ENCODE measurements at places on chromosomes 5 and 9.
A peak's percentile ranks its signal among the peaks of the same experiment; 100 is the strongest.

GRCh38 chr5:113989278-113989912 lies 372.5 kb upstream of the KCNN2 start:
- DNase-seq = no peak

DNA sequence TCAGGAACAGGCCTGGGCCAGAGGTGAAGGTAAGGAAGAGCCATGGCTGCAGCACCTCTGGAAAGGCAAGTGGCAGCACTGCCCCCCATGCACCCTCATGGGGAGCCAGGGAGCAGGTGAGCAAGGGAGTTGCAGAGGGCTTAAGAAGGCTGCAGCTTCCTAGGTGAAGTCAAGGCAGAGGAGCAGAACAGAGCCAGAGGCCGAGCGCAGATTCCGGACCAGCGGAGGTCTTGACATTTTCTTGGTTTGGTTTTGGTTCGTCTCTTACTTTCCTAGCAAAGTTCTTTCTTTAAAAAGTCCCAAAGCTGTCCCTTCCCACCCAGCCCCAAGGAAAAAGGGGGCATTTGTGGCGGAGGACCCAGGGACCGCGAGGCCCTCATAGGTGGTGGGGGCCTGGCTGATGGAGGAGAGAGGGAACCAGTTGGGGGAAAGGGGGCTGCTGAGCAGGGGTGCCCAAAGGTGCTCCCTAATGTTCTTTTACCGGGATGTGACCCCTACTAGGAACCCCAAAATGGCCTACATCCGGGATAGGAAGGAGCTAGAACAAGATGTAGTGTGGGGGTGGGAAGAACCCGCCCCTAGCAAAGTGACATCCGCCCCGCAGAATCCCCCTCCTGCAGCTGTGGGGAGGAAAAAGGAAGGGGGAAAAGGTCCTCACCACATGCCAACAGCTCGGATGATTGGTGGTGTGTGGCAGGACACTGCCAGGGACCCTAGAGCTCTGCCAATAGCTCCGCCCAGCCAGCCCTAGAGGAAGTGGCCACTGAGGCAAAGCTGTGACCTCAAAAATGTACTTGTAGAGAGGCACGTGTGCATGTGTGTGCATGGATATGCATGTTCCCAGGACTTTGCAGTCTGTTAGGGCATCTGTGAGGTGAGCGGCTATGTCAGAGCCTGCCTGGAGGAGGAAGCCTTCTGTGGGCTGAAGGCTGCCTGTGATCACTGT lies 914 bp upstream of the CD72 start:
- peak; percentile 14 for DNase-seq

DNA sequence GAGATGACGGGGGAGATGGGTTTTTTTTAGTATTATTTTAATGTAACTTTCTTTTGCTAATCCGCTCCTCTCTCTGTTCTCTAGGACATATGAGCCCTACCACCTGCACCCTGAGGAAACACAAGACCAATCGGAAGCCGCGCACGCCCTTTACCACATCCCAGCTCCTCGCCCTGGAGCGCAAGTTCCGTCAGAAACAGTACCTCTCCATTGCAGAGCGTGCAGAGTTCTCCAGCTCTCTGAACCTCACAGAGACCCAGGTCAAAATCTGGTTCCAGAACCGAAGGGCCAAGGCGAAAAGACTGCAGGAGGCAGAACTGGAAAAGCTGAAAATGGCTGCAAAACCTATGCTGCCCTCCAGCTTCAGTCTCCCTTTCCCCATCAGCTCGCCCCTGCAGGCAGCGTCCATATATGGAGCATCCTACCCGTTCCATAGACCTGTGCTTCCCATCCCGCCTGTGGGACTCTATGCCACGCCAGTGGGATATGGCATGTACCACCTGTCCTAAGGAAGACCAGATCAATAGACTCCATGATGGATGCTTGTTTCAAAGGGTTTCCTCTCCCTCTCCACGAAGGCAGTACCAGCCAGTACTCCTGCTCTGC lies 4.8 kb downstream of the MSX2 start:
- peak; percentile 67 for DNase-seq

DNA sequence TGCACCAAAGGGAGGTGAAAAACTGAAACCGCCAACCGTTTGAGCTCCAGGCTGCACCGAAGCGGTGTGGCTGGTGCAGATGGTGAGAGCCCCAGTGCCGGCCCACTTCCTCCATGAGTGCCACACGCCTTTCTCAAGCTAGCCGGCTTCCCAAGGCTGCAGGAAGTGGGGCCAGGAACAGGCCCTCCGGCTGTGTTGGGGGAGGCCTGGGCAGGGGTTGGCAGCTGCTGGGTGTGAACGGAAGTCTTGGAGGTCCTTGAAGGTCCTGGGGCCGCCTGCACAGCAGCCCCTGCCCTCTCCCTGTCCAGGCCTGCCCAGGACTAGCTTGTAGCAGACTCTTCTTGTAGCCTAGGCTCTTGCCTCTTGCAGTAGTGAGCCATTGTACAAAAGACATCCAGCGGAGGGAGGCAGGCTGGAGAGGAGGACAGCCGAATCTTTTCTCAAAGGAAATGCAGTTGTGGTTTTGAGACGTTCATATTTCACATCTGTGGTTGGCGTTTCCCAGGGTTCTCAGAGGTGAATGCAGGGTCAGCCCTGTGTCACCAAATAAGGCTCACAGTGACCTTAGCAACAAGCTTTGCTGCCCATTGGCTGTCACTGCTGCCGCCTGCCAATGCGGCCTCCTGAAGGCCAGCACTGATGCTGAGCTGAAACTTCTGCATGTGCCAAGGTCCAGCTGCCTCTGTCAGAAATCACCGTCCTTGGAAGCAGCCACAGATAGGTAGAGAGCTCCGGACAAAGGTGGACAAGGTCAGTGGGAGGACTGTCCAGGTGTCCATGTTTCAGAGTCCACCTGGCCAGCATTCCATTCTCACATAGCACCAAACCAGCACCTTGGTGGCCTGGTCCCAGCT lies 23.9 kb downstream of the IRF1 start:
- DNase-seq = no peak

DNA sequence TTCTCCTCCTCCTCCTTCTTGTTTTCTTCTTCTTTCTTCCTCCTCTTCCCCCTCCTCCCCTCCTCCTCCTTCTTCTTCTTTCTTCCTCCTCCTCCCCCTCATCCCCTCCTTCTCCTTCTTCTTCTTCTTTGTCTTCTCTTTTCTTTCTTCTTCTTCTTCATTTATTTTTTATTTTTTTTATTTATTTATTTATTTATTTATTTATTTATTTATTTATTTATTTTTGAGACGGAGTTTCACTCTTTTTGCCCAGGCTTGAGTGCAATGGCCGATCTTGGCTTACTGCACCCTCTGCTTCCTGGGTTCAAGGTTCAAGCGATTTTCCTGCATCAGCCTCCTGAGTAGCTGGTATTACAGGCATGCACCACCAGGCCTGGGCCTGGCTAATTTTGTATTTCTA lies 1332.5 kb upstream of the CDH9 start:
- no peak for DNase-seq

DNA sequence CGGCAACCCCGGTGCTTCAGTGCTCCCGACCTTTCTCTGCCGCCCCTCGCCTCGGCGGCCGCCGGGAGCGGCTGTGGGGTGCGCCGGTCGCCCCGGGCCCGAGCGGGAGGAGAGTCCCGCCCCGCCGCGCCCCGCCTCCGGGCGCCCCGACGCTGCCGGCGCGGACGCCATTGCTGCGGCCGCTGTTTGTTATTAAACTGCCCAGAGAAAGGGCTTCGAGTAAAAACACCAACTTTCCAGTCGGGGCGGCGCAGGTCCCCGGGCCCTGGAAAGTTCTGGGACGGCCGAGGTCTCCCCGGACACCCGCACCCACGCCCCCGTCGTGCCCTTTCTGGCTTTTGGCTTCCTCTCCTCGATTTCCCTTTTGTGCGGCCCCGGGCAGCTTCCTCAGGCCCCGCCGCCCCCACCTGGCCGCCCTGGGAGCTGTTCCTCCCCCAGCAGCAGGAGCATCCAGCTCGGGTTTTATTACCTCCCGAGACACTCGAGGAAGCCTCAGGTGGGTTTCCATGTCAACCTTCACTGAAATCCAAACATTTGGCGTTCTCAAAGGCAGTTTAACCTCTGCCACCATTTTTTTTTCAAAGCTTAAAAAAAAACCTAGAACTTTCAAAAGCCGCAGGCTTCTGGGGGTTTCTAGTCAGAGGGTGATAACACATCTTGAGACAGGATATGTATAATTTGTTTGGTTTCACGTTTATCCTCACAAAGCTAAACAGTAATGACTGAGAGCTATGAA lies 334.4 kb downstream of the CWC27 start:
- peak; percentile 72 for DNase-seq

GRCh38 chr5:112036206-112036605 lies 279.2 kb upstream of the NREP start:
- DNase-seq = no peak

GRCh38 chr5:141910271-141910673 lies 13.4 kb upstream of the DELE1 start:
- no peak for DNase-seq

DNA sequence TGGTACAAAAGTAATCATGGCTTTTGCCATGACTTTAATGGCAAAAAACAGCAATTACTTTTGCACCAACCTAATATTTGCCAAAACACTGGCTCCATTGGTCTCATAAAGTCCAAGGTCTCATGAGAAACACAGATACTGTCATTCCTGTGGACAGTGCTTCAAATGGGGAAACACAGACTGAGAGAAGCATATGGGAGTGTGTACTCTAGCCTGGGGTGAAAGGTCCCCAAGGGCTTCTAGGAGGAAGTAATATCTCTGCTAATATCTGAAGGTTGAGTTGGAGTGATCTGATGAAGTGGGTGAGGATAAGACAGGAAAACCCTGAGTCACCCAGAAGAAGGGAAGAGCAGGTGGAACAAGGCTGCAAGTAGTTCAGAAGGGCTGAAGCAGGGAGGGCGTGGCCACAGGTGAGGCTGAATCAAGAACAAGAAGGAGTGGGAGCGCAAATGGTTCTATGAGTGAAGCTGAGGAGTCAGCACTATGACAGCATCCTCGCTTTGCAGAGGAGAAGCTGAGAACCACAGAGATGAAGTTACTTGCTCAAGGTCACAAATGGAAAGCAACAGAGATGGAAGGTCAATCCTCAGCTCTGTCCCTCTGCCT lies 164.1 kb downstream of the ASTN2 start:
- no peak for DNase-seq

DNA sequence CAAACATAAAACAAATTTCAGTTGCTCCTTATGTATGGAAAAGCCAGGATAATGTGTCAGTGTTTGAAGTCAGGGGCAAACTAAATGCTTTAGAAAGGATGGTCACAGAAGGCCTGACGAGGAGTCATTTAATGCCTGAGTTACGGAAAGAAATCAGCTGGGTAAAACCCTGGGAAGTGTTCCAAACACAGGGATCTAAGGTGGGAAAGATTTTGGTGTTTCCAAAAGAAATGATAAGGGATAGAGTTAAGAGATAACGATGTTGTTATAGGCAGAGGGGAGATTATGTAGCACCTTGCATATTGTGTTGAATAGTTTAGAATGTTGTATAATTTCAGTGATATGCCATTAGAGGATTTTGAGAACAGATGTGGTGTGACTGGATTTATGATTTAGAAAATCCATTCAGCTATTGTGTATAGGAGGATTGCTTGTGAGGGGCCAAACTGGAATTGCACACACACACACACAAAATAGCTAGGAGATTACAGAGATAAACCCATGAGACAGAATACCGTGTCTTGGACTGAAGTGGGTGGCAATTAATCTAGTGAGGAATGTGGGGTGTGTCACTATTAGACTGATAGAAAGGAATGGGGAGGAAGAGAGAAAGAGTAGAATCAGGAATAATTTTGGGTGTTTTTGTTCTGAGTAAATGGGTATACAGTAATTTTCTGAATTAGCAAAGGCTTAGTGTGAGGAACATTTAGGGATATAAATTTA lies 274.2 kb upstream of the DAB2 start:
- DNase-seq = no peak

DNA sequence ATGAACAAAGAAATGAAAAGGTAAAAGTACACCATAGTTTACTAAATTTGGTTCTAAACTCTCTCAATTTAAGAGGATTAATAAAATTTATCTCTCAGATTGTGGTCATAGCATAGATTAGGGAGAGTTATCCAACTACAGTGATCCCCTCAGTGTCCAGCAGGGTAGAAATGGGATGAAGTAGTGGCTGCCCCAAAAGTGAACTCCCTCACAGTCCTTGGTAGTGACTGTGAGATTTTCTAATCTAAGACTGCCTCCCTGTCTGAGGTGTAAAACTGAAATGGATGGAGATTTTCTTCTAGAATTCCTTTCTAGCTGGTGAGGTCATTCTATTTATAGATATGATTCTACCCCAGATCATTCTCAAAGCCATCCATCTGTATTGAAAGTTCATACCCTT lies 455.5 kb downstream of the ACTL7B start:
- DNase-seq = no peak

GRCh38 chr5:156120777-156121176 lies 206.2 kb upstream of the SGCD start:
- no peak for DNase-seq

GRCh38 chr5:172313915-172314314 lies 30.4 kb upstream of the UBTD2 start:
- DNase-seq = no peak

DNA sequence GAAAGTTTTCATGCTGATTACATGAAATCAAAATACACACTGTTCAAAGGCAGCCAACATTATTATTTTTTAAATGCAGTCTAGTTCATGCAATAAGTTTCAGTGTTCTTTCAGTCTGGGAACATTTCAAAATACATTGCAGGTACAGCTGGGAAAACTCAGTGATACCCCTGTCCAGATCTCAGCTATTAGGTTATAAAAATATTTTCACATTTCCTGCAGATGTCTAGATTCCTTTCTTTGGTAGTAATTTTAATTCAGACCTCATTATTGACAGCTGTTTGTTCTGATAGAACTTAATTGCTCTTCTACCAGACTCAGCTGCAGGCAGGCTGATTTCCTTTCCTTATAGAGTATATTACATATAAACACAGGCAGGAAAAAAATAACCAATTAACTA lies 556.8 kb upstream of the DMAC1 start:
- no peak for DNase-seq

DNA sequence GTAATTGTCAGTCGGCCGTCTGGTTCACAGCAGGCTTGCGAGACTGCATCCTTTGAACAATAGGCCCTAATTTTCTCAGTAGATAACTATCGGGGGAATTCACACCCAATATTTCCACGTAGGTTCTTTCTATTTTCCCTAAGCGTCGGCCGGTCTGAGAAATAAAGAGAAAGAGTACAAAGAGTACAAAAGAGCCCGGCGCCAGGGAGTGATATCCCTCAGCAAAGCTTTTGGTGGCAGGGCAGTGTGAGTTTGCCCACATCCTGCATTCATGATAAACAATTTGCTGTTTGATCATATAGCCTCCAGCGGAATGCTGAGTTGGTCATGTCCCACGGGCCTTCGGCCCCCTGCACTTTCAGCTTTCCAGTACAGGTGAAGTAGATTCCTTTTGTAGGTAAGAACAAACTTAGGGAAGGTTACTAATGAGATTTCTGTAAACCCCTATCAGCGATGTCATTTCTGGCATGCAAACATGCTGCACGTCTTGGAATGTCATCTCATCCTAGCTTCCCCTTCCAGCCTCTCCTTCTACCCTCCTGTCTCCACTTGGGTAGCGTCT lies 4.7 kb upstream of the PTGR1 start:
- no peak for DNase-seq

- no peak for DNase-seq
Observed at GRCh38 chr9:89536600-89536999, 38.7 kb upstream of the SEMA4D start.

Data from H7 (cell line).